ENCODE measurements at places on chromosomes 3 and 15.

GRCh38 chr3:15796331-15796730 lies 1.4 kb downstream of the ANKRD28 start:
- no peak for DNase-seq

DNA sequence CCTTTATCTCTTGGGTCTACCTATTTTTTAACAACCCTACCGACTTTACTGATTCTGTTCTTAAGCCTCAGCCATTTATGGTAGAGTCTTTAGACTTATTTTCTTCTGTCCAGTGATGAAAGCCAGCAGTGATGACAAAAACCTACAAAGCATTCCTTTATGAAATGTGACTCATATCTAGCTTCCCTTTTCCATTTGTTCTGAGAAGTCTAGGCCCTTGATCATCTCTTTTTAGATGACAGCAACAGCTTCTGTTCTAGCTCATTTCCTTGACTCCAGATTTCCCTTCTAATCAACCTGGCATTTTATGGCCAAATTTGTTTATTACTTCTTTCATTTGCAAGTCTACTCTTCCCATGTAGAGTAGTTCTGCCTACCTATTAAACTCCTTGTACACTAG lies 36.1 kb downstream of the CFAP44 start:
- no peak for DNase-seq

DNA sequence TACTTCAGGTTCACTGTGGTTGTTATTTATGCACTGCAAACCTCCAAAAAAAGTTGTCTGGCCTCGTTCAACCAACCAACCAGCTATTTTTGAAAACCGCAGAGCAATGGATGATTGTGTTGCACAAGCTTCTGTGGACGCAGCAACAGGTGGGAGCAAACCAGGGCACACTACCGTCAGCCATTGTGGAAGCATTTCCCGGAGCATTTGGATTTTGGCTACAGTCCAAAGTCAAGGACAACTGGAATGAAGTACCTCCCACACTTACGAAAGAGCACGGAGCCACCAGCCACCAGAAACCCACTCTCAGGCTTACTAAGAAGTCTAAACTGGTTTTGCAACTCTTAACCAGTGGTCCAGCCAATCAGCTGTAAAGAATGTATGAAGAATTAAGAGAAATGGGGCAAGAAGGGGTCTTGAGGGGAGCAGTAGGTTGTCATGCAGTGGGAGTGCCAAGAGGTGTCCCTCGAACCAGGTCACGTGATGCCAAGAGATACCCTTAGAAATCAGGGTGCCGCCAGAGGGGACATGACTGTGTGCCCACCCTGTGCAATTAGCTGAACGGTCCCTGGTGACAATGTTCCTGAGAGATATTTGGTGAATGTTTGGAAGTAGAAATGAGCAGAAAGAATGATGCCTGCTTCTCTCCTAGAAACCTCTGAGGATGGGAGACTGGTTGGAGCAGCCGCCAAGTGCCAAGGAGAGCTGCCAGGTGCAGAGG lies 68.9 kb upstream of the PCSK6 start:
- DNase-seq: no peak

DNA sequence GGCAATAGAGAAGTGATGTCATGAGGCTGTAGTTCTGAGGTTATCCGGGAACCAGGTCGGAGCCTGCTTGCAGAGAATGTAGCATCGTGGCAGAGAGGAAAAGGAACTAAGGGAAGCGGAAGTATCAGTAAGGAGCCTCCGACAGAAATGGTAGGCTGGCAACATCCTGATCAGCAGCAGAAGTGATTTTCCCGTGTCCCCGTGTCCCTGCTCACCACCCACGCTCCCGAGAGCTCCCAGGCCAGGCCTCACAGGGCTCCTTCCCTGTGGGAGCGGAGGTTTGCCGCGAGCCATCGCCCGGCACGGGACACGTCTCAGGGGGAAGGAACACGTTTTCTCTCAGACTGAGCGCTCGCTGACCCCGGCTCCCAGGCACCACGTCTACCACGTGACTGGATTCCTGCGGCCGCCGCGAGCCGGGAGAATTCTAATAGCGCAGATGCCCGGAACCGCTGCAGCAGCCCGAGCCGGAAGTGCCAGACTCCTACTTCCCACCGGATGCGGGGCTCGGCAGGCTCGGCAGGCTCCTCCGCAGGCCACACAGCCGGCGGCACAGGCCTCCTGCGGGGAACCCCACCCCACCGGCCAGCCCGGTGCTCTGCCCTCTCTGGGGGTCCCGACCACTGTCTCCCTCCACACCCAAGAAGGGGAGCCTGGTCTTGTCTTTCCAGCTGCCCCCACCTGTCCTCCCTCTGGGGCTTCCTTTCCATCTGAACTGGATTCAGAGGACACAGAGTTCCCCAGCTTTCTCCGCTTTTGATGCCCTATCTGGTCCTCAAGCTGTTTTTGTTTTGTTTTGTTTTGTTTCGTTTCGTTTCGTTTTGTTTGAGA lies 99.3 kb downstream of the BDH1 start:
- DNase-seq: no peak

- no peak for DNase-seq
Measured at GRCh38 chr15:59179717-59180116, 26.9 kb upstream of the LDHAL6B start.

DNA sequence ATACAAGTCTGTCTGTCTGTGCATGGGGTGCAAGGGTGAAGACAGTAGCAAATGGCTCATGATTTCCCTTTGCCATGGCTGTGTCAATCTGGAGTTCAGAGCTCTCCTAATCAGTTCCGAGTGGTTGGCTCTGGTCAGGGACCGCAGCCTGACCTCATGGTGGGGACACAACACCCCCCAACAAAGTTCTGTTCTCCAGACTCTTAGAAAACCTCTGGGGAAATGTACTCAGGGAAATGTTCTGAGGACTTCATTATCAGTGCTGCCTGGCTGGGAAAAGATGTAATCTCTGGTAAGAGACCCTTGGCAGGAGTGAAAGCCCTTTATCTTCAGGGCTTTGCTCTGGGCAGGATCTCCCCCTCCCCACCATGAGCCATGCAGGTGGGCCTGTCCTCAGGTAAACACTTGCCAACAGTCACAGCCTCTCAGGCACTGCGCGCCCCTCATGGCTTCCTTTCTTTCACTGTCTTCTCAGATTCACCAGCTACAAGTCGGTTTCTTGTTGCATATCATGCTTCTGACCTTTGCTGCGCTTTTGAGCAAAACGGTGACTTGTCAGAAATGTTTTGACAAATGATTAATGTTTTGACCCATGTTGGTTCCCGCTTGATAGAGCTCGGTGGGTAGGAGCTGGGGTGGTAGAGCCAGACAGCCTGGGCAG lies 95.5 kb downstream of the ST6GAL1 start:
- no peak for DNase-seq

Measured in NCI-H446 treated with DMSO at 0.1 percent for 48 hours (cell line).